ENCODE measurements at places on chromosomes 2 and 18.
A peak's percentile ranks its signal among the peaks of the same experiment; 100 is the strongest.

DNA sequence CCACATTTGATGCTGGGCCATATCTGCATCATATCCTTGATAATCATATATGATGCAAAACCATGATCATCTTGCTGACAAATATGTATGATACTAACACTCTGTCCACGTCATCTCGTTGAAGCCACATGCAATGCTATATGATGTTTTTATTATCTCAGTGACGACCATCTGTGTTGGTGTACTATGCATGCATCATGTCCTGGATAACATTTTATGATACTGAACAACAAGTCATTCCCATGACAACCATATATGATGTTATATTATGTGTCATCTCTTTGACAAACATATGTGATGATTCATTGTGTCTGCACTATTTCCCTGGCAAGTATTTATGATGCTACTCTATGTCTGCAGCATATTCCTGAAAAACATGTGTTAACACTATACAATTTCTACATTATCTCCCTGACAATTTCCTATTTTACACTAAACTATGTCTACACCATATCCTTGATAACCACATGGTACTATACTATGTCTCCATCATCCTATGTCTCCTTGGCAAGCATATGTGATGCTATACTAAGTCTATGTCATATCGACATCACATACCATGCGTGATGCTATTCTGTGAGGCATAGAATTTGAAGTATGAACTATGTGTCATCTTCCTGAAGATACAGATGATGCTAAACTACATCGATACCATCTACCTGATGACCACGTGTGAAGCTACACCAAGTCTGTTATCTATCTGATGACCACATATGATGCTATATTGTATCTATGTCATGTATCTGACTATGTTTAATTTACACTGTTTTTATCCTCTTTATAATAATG is 37.0 kb downstream of the DAW1 start:
- no peak for DNase-seq

DNA sequence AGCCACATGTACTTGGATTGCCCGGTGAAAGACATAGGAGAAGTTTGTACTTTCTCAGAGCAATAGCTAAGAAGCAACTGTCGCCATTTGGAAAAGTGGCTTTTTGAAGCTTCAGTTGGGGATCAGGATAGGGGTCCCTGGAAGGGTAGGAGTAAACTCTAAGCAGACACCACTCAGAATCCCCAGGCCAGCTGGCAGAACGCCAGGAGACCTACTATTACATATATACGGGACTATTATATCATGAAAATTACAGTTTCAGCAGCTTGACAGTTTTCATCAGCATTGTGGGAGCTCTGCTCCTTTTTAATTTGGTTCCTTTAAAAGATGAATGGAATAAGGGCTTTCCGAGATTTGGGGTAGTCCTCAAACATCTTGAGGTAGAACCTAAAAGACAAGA is 54.9 kb downstream of the SRD5A2 start:
- no peak for DNase-seq

- DNase-seq = no peak
Observed at GRCh38 chr2:64380853-64381527, 73.0 kb upstream of the LGALSL start.

DNA sequence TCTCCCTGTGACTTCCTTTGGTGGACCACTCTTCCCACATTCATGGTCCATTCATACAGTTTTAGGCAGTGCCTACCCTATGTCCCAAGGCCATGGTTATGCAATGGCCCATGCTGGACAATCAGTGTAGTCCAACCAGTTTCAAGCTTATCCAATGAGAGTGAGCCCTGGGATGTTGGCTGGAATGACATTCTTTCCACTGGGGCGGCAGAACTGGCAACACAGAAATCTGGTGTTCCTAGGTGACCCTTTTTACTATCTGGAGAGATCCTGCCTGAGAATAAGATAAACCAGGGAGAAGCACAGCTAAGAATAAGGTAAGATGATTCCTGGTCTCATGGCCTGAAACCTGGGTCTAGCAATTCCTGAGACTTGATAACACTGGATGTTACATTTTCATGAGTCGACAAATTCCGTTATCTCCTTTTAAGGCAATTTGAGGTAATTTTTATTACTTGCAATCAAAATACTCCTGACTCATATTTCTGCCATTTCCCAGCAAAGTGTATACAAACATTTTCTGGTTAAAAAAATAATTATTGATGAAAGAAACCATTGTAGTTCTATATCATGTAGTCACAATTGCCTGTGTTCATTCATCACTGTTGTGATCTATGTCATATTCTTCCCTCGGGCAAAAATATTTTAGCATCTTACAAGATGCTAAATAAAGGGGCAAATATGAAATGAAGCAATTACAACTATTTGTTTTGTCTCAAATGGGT is 271.5 kb upstream of the LYPD1 start:
- no peak for DNase-seq

DNA sequence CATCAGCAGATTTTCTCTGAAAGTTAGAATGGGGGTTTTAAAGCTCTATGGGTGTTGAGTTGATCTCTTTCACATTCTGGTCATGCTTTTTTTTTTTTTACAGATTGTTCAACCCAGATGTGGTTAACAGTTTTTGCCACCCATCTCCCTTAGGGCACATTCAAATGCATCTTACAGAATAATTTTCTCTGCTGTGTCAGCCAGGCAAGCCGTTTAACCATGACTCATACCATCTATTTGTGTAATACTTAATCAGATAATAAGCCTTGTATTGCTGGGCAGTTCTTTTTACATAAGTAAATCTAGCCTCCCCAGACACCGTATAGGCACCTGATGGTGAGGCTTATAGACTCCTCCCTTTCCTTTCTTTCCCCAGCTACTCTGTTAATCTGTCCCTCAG is 62.0 kb downstream of the TGIF1 start:
- DNase-seq = peak; percentile 83

GRCh38 chr2:232374356-232374755 is 4.2 kb upstream of the ALPP start:
- DNase-seq = no peak

- DNase-seq = no peak
Observed at GRCh38 chr2:226308323-226308680, 491.3 kb downstream of the IRS1 start.

DNA sequence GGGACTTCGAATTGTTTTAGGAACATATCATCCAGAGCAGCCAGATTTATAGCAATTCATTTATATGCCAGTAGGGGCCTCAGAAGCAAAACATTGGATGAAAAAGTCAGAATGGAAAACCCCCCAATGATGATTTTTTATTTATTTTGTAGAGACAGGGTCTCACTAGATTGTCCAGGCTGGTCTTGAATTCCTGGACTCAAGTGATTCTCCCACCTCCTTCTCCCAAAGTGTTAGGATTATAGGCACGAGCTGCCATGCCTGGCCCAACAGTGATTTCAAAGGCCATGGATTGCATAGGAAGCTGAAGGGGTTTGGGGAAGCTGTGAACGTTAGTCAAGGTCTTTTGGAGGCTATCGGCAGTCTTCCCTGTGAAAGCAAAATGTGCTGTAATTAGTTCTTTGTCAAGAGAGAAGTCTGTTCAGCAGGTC is 21.9 kb upstream of the MCFD2 start:
- DNase-seq = no peak

DNA sequence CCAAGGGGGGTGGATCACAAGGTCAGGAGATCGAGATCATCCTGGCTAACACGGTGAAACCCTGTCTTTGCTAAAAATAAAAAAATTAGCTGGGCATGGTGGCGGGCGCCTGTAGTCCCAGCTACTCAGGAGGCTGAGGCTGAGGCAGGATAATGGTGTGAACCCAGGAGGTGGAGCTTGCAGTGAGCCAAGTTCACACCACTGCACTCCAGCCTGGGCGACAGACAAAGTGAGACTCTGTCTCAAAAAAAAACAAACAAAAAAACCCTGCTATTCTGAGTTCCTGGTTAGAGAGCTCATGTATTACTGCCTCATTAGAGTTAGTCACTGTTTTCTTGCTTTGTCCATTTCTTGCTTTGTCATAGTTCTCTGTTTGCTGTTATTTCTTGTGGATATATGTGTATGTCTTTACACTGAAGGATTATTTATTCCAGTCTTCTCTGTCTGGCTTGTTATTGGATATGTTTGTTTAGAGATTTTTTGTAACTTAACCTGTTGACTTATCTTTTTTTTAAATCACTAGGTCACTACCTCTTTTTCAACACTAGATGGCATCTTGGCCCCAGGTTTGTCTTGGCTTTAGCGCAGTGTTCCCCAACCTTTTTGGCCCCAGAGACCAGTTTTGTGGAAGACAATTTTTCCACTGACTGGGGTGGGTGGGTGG is 17.0 kb downstream of the TTLL4 start:
- DNase-seq = peak; percentile 35

DNA sequence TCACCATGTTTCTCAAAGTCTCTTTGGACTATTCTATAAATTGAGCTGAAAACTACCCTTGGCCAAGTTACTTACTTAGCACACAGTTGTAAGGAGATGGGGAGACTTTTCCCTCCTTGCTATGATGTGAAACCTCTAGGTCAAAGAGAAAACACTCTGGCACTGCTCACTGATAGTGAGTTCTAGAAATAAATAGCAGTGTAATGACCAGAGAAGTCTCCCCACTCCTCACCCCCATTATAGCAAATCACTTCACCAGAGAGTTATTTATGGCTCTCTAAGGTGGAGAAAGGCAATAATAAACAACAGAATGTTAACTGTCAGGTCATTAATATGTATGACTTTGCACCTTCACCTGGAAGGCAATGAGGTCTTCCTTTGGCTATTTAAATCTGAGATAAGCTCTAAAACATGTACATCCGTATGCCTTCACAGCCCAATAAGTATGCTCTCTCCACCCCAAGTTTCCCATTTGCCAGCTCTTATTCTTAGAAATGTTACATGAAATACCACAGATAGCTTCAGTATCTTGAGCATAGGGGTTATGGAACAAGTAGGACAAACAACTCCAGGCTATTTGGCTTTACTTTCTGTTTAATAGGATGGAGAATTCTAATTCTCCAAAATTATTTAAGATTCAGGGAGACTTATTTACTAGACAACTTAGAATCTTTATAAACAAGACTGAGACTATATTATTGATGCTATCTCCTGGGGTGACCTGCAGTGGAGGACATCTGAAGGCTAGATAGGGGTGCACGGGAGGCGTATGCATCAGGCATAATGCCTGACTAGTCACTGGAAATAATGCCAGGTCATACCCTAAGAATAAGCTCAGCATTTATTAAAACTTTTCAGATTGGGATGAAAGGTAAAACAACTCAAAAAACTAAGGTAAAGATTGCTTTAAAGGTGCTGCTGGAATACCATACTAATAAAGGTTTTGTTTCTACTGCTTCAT is 65.3 kb upstream of the DTNB start:
- DNase-seq = no peak

DNA sequence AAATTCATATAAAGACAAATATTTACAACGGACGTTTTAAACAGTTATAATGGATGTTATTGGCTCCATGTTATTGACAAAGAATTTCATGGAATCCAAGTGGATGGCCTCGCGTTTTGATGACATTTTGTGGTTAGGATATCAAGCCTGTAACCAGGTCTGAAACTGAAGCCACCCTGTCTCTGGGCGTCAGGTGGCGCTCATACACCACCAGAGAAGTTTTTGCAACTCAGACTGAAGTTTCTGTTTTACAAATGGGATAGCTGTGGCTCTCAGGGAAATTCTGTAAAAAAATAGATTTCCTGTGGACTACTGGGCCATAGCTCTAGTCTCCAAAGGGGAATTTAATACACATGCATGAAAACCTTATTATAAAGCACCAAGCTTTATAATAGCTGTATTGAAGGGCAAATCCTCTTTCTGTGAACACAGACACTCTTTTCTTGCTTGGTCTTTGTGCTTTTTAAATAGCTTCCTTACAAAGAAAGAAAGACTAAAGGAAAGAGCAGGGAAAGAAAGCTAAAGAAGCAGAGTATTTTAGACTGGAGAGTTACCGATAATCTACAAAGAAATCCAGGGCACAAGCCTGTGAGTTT is 86.7 kb downstream of the C18orf54 start:
- DNase-seq = peak; percentile 49

DNA sequence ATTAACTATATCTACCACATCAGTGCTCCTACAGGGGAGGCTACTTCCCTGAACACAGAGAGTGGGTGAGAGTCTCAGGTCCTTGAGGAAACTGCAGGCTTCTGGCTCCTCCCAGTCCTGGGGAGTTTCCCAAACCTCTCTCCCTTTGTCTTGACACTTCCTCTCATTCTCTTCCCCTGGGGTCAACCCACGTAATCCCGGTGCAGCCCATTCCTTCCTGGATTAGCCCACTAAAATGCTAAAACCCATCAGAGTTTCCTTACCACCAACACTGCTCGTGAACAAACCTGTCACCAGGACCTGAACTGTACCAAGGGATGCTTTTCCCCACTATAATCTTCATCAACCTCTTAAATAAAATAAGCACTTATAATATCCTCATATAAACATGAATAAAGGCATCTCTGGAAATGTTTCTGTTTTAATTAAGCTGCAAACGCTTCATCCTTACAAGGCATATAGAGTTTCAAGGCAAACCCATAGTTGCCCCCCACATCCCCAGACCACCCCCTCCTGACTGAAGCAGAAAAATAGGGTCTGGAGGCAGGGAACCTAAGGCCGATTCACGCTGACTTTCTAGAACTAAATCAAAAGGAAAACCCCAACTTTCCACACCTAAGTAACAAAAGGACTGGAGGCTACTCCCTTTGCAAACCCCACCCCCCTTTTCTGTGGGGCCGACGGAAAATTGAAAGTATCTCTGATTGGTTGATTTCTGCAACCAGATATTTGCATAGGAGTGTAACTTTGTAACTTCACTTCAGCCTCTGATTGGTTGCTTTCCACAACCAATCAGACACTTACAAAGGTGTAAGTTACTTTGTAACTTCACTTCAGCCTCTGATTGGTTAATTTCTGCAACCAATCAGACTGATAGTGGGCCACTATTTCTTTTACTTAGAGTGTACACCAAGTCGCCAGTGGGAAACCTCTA is 19.0 kb downstream of the TMSB10 start:
- DNase-seq = peak; percentile 14

GRCh38 chr2:107111623-107112022 is 225.7 kb upstream of the ST6GAL2 start:
- DNase-seq = no peak

DNA sequence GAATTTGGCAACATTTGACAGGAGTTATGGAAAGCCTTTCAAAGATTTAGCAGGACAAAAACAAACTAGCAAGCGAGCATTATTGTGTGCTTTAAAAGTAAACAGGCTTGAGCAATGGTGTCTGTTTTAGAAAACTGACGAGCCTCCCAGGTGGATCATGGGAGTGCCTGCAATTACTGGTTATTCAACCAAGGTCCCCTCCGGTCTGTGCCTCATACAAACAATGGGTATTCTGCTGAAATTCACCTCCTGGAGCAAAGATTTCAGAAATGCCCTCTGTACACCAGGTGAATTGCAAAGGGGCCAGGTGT is 22.4 kb downstream of the RTP5 start:
- no peak for DNase-seq

DNA sequence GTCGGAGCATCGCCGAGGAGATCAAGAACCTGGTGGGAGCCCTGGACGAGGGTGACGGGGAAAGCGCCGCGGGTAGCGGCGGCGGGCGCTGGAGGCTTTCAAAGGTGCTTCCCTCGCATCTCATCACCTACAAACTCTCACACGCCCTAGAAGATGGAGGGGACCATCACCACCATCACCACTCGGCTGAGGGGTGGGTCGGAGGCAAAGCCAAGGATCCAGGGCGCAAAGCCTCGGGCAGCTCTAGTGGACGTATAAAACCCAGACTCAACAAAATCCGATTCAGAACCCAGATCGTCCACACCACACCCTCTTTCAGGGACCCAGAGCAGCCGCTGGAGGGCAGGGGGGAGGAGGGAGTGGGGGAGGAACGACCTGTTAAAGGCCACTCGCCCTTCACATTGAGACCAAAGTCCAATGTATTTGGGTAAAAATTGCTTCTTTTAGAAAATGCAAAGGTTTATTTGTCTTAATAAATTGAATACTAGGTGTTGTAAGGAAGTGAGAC is 1.5 kb downstream of the SOWAHC start:
- DNase-seq = no peak

GRCh38 chr2:102442967-102443828 is 20.2 kb downstream of the IL18RAP start:
- DNase-seq = peak; percentile 50
